ENCODE measurements at places on chromosomes 3 and 15.

DNA sequence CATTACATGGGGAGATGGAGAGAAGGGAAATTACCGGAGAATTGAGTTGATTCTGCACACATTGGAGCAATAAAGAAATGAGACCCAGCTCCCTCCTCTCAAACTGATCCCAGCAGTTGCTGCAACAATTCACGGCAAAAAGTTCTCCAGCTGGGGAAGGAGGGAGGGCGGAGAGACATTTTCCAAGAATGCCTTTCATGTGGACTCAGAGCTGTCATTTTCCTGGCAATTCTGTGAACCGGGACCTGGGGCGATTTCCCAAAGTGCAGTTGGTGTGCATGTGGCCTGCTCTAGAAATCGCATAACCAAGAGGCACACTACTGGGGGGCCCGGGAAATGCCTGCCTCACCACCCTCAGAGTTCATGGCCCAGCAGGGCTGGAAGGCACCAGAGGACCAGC lies 48.7 kb upstream of the IREB2 start:
- no peak for DNase-seq

DNA sequence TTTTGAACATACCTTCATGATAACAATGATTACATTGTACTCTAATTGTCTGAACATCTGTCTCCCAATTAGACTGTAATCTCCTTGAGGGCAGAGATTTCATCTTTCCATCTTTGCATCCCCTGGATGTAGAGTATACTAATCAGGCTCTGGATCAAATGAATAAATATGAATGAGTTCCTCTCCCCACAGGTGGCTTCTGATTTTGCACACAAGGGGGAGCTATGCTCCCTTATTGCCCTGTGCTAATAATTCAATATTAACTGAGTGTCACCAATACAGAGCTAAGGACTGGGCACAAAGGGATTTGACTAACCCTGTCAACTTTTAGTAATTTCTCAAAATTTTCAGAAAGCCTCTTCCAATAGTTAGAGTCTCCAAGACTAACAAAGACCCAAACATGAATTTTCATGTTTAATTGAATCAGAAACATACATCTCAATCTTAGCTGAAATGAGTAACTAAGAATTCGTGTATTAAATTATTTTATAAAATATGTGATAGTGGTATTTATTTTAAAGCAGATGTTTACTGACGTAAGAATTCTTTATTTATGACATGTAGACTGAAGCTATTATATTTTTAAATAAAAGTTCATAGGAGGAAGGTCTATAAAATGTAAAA lies 3.0 kb downstream of the DUOXA1 start:
- DNase-seq, result peak; percentile 56

GRCh38 chr15:25242957-25243799 lies 195.6 kb downstream of the UBE3A start:
- no peak for DNase-seq

DNA sequence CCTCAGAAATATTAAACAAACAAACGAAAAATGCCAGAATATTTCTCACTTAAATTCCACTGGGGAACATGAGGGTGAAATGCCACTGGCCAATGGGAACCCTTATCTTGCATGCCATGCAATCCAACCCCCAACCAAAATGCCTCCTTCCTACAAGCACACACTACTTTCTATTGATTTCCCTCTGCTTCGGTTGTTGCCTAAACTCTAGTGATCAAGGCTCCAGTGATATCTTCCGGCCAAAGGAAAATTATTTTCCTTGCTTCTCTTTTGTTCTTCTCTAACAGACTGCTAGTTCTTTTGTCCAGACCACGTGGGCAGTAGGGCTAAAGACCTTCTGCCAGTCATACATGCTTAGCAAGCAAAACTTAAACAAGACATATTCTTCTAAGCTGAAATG lies 115.7 kb downstream of the TMCC1 start:
- no peak for DNase-seq

DNA sequence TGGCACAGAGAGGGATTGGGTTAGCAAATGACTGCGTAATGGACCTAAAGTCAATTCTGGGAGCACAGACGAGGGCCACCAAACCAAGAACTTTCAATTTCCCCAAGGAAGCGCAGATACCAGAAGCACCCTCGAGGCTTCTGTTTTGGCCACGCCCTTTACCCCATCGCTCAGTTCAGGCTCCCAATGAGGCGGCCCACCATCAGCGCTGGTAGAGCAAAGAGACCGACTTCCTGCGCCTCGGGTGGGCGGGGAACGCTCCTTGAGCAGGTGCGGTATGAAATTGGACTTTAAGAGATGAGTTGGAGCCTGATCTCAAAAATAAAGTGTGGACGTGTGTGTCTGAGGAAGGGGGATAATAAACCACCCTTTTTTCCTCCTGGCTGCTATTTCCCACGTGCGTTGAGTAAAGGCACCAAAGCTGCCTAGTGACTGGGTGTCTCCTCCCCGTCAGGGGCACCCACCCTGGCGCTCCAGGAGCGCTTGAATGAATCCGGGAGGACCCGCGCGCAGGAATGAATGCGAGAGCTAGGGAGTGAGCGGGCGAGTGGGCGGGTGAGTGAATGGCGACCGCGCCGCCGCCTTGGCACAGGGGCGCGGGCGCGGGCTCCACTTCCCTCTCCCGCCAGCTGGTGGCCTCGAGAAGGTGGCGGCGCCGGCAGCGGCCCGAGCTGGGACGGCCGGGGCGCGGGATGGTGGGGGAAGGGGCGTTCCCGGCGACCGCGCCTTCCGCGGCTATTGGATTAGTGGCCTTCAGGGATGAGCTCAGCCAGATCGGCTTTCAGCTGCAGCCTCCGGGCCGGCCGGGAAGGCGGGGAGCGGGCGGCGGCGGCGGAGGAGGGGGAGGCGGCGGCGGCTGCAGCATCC lies at the start of gene SPSB4:
TSS of gene SPSB4 (plus strand) at position 772 of the 867 bp plus-strand sequence. CDS start 14,758 bp downstream, outside the sequence.
- no peak for DNase-seq

DNA sequence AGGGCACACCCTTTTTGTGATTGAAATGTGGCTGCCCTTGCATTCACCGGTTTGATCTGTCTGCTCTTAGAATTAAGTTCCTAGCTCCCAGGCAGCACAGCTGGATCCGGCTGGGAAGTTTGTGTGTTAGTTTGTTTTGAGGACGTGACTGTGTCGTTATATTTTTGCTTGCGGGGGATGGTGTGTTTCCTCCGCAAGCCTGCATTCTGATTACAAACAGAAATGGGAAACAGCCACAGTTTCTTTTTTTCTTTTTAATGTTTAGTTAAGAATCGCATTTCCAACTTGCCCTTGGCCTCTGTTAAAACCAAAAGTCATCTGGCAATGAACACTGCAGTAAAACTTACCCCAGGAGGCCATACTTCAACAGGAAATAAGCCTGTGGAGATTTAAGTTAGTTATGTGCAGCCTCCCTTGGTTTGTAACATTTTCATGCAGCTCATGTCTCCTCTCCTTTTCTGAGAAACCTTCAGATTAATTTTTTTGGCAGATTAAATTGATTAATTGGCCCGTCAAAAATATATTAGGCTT lies 888 bp downstream of the TMOD3 start:
- DNase-seq, result no peak

- DNase-seq, result no peak
Measured at GRCh38 chr15:27679731-27680471, 419.2 kb downstream of the OCA2 start.

DNA sequence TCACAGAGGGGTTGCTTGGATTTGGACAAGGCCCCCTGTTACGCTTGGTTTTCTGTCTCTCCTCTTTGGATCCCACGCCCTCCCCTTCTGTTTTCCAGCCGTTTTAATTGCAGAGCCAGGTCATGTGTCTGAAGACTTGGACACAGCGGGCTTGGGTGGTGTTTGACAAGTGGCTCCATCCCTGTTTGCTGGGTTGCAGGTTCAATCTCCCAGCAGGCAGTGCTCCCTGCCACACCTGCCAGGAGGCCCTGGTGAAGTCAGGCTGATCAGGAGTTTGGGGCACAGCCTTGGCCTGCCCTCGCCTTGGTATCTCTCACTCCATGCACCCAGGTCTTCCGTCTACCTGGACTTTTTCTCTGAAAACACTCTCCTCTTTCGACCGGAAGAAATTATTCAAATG lies 59.0 kb downstream of the PLXNA1 start:
- DNase-seq, result no peak

DNA sequence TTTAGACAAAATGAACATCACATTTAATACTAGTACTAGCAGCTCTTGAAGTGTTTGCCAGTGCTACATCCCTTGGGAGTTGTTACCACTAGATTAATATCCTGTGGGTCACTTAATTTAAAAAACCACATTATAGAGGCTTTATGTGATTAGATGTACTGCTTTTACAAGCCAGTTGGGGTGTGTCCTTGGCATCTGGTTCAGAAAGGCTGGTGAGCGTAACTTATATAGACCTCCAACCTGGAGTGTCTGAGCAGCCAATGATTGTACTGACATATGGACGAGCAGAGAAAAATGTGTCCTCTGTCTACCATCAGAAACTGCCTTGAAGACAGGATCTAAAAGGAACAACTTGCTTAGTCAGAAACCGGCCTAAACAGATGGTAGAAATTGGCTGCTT lies 306.2 kb upstream of the ATP11B start:
- DNase-seq, result no peak

DNA sequence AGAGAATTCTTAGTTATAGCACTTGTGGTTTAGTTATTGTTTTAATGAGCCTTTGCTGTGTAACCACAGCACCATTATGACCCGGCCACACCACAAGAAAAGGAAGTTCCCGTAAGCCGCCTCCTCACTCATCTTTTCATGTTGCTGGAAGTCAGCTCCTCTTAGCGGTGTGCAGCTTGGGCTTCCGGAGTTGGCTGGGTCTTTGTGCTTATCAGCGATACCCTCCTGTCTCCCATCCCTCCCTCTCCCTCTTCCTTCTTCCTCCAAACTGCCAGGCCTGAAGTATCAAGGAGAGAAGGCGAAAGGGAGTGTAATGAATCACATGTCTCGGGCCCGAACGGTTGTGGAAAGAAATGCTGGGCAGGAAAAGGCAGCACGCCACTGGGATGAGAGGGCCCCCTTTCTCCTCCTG lies 353.5 kb downstream of the MCTP2 start:
- DNase-seq, result peak; percentile 18

DNA sequence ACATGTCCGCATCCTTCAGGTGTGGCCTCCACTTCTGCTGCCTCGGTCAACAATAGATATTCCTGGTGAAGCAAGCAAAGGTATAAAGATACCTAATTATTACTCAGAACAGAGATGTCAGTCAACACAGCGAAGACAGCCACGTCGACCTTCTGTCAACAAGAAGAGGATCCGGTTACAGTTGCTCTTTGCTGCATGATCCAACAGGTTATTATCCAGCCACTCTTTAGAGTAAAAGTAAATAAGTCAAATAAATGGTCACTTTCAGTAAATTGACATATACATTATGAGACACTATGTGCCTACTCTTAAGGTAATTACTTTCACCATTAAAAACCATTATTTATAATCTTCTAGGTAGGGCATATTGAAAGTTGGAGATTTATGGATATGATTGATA lies 356.8 kb upstream of the ATP11B start:
- DNase-seq, result no peak

DNA sequence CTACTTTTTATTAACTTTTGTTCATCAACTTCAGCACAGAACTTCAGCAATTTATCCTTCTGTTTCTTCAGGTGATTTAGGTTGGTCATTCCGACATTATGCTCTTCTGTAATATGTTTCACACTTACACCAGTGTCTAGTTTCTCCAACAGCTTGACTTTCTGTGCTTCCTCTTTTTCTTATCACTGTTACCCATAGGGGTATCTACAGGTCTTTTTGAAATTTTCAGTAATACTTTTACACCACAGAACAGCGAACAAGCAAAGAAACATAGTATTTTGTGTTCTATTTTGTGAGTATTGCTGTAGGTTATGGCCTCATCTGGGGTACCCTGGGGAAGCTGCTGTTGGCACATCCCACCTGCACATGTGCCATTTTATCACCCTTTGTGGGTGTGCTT lies 260.7 kb downstream of the NSUN3 start:
- DNase-seq, result no peak

GRCh38 chr3:151798466-151798865 lies 15.4 kb upstream of the AADAC start:
- DNase-seq, result no peak

DNA sequence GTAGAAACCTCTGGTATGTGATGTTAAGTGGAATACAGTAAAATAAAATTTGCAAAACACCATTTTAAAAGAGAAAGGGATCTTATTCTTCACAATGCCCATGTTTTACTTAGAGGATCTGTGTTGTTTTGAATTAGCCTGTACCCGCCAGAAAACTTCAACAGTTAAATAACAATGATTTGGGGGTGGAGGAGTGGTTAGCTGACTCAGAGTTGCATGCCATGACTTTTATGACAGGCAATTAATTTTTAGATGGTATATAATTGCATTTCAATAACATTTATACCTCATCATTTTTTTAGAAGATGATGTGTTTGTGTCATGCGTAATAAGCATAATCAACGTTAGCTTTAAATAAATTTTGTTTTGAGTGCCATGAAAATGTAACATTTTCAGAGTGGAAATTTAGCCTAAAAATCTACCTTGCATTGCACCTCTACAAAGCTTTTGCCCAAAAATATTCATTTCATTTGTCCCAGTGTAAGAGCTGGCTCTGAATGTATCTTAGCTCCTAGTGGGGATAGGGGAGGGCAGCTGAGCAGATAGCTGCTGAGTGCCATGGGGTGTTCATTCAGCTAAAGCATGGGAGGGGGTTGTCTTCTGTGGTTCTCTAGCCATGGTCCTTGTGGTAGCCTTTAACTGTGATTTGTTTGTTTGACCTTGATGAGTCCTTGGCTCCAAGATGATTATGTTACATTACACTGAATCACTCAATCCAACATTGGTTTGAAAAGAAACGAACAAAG lies 379.8 kb downstream of the LPP start:
- no peak for DNase-seq

GRCh38 chr15:44034334-44034733 lies 160.7 kb downstream of the FRMD5 start:
- no peak for DNase-seq

- DNase-seq, result no peak
Measured at GRCh38 chr3:78368636-78369345, 1328.9 kb downstream of the ROBO2 start.

- no peak for DNase-seq
Measured at GRCh38 chr15:62653122-62653521, 389.4 kb upstream of the TPM1 start.

DNA sequence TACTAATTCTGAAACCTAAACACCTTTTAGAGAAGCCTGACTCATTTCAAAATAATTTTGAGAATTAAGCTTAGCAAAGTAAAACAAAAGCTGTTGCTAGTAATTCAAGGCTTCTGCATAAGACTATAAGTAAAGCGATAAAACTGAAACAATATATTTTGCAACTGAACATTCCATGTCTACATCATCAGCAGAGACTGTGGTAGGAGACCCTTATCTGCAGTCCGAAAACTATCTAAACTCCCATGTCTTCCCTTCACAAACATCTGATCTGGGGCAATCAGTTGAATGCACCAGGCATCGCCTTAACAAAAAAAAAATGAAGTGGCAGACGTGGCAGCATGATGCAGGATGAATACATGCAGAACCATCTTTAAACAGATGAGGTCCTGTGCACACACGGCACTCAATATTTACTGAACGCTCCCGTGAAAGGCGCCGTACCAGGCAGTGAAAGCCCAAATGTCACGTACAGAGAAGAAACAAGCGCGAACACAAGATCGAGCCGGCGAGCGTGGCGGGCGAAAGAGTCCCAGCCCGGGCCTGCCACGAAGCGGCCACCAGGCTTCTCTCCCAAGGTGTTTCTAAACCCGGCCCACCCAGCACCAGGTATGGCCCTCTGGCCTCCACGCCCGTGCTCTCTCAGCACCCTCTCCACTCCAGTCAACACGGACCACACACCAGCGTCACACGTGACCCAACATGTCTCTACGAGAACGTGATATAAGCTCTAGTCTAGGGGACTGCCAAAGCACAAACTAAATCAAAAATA lies 63.0 kb downstream of the CHSY1 start:
- DNase-seq, result no peak
